ENCODE measurements at places on chromosomes 7 and 10.

- peak; percentile 79 for DNase-seq
Observed at GRCh38 chr10:15112657-15113056, 15.5 kb downstream of the RPP38 start.

DNA sequence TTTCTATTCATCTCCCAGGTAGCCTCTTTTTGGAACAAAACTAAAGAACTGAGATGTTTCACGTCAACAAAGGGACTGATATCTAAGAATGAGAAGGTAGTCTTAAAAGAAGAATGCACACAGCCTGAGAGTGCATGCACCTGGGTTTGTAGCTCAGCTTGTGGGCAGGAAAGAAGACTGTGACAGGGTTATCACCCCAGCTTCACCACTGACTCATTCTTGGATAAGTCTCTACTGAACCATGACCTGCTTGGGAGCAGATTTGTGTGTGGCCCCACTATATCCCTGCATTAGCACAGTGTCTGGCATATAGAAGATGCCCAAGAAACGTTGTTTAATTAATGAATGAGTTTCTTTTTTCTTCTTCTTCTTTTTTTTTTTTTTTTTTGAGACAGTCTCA, 187.5 kb downstream of the GPAM start:
- DNase-seq = no peak

- no peak for DNase-seq
Observed at GRCh38 chr7:37430640-37431039, 18.0 kb downstream of the ELMO1 start.

DNA sequence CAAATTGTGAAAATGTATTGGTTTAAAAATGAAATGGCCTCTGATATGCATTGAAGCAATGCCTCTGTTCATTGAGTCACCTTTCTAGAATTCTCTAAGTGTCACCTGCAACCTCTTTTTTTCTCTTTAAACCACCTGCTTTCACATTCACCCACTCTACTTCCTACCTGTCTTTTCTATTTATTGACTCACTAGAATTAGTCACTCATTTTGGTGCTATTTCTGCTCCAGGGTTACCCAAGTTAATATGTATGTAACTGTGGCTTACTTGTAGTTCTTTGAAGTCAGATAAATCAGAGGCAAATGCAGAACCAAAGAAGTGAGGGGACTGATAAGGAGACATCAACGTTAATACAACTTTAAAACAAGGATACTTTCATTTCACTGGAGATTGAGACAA, 674.7 kb downstream of the CCSER2 start:
- no peak for DNase-seq

GRCh38 chr7:12028508-12028907, 182.6 kb upstream of the TMEM106B start:
- no peak for DNase-seq

DNA sequence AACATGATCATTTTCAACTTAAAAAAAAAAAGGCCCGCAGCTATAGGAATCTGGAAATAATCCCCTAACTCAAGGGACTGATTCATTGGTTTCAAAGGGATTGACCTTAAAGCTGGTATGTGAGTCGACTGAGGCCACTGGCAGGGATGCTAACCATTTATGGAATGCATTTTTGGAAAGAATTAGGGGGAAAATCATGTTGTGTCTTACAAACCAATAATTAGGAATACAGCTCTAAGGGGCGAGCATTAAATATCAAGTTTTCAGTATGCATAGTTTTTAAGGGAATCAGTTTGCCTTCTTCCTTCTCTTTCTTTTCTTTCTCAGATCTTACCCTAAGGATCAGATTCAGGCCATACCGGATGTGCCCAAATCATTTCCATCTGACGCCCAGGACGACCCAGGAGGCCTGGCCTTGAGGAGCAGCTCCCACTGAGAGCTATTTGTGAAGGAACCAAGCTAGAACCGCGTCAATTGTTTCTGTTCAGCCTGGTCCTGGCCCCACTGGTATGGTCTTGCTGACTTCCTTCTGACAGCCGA, 48.7 kb downstream of the BPGM start:
- no peak for DNase-seq

GRCh38 chr10:74949034-74949832, 122.8 kb downstream of the KAT6B start:
- no peak for DNase-seq

- DNase-seq = no peak
Observed at GRCh38 chr7:41134300-41135255, 568.3 kb downstream of the INHBA start.
